Stimulated activated CD8-positive, alpha-beta memory T cell treated with anti-CD3 and anti-CD28 coated beads, Interleukin-7, amount 100 ng/mL, for 1 hour (primary cell): ENCODE measurements at places on chromosomes 4 and X.

DNA sequence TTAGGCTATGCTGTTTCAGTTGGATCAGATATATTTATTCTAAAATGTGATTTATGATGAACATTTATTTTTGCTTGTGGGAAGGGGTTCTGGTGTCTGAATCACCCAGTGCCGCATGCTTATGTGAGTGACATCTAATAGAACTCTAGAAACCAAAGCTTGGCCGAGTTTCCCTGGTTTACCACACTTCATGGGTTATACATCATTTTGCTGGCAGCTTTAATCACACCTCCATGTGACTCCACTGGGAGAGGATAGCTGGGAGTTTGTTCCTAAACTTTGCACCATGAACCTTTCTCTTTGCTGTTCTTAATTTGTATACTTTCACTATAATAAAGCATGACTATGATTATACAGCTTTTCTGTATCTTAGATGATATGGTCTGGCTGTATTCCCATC lies 382.9 kb downstream of the INPP4B start:
- no peak for DNase-seq

GRCh38 chr4:151678048-151678872 lies 82.5 kb downstream of the GATB start:
- no peak for DNase-seq

DNA sequence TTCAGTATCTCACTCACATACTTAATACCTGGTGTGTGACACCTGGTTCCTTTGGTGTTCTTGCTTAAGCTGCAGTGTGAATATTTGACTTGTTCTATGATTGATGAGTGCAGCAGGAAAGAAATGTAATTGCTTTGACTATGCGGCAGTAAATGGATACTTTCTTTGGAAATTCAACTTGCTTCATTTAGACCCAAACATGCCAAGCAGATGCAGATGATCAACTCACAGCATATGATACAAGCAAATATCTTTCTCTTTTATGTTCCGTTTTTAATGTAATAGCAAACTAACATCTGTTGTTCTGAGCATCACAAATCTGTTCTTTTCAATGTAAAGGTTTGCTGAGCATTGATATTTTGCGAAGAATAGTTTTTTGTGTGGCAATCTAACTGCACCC lies 549.5 kb downstream of the C4orf33 start:
- DNase-seq = no peak

- no peak for DNase-seq
Observed at GRCh38 chr4:69995526-69996016, at the start of gene STATH. Gene STATH (plus strand): TSS chr4:69995966. CDS start chr4:69998438, 2,472 bp downstream.

- no peak for DNase-seq
Observed at GRCh38 chr4:168883513-168883912, 126.5 kb downstream of the CBR4 start.
